Stimulated activated CD4-positive, alpha-beta T cell treated with anti-CD3 and anti-CD28 coated beads, Interleukin-4, amount 100 ng/mL, for 1 hour (primary cell): ENCODE measurements at places on chromosomes 4 and X.

DNA sequence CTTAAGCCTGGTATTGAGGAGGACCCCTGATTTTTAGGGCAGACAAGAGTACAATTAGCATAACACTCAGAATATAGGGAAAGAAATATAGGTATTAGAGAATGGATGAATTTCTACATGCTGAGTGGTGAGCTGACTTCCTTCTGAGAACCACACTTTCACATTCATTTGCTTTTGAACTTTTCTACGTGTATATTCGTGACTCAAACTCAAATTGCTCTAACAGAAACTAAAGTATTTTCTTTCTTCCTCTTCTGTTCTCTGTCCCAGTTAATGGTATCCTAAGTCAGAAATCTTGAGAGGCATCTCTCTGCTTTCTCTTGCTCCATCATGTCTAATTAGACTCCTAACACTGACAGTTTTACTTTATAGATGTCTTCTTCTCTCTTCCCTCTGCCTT is 103.2 kb upstream of the CITED1 start:
- no peak for DNase-seq

GRCh38 chrX:135421932-135422809 is at the start of gene SMIM10L2A:
Gene SMIM10L2A, plus strand, starts transcription at chrX:135421944. Its CDS starts 188 bp downstream, at chrX:135422132.
- DNase-seq: no peak

- no peak for DNase-seq
These were observed 39.8 kb upstream of the ASMTL start for GRCh38 chrX:1492421-1493012.

GRCh38 chrX:150478496-150479492 is 89.6 kb upstream of the MTM1 start:
- peak; percentile 10 for DNase-seq
